ENCODE measurements at places on chromosomes 13 and 19.

- DNase-seq, result no peak
These were observed 1.1 kb upstream of the PROZ start for GRCh38 chr13:113157206-113157928.

DNA sequence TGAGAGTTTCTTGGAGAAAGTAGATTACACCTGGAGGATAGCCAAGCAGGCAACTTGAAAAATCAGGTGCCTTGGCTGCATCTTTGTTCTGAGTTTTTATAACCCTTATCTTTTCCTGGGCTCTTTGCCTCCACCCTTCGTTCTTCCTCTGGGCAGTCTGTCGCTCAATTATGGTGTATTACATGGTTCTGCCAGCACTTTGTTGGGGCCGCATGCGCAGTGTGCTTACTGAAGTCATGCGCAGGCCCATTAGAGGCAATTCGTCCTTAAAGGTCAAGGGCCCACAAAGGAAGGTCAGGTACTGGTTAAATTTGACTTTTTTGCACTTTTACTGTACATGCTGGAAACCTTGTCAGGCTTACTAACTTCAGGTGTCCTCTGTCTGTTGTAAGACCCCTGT lies 761.9 kb upstream of the SLITRK5 start:
- DNase-seq, result no peak

DNA sequence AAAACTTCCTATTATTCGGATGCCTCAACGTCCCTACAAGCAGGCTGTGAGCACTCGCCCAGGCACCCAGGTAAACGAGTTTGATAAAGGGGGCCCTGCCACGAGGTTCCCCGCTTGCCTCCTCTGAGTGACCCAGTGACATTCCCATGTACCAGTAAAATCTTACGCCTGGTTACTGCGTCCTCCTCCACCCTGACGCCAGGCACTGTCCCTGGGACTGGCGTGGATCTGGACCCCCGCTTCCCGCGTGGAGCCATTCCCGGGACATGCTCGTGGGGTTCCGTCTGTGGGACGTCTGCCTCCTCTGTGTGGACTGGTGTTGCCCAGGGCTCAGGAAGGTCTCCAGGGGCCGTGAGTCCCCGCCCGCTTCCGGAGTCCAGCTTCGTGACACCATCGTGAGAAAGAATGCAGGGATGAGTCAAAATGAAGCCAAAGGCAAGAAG lies 407 bp upstream of the ZNF550 start:
- no peak for DNase-seq

- DNase-seq, result no peak
These were observed at the start of gene B3GNT3 for GRCh38 chr19:17794731-17795494. TSS of gene B3GNT3 (plus strand) at chr19:17795138. CDS start at chr19:17807808, 12,670 bp downstream.

DNA sequence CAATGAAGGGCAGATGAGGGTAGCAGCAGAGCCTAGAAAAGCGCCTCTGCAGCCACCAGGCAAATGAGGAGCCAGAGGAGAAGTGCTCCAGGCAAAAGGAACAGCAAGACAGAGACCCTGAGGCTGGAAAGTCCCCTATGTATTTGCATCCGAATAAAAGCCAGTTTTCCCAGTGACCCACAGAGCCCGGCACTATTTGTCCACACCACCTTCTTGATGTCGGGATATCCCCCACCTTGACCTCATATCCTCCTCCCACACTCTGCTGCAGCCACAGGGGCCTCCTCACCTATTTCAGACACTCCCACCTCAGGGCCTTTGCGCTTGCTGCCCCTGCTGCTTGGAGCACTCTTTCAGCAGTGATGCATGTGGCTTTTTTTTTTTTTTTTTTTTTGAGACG lies 6.6 kb downstream of the ATG4D start:
- DNase-seq, result no peak

DNA sequence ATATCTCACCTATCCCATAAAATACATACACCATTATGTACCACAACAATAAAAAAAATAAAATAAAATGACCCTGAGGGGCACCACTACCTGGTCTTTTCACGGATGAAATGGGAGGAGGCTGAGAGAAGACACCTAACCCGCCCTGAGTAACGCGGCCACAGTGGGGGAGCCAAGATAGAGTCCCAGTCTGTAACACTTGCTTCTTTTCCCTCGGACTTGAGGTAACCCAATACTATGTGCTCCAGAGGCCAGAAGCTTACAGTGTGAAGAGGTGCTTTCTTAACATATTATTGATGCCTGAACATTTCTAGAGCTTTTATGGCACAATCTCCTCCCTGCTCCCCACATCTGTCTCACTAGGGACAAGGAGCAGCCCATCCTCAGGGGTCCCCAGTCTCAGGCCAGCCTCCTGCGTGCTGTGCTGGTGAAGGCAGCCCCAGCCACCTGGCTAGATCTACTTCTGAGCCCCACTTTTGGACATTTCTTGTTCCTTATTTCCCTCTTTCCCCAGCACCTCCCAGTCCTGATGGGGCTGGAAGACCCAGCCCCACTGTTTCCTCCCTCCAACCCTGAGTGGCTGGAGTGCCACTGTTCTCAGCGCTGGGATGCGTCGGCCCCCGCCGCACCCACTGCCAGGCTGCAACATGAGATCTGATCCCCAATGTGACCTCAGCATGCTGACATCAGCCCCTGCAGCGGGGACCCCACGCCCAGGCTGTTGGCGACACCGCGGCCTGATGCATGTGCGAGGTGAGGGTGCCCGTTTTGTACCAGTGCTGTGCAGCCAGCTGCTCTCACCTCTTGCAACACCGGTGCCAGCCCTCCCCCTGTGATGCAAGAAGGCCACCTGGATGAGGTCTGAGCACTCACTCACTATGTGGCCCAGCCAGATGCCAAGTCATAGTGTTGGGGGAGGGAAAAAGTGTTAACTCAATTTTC lies 143.3 kb downstream of the DCLK1 start:
- DNase-seq, result no peak

DNA sequence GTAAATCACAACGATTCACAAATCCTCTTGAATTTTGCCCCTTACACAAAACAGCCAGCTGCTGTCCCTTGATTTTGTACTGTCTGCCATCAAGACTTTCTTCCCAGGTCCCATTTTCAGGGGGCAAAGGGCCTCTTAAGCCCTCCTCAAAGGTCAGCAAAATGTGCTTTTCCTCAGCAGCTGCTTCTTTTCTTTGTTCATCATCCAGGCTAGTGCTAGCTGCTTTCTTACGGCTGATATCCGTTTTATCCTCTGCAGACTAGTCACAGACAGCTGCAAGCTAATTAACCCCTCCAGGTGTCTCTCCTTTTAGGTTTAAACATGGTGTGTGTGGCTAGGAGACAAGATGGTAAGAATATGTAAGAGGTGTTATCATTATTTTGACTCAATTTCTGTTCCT lies 90.9 kb downstream of the NALCN start:
- DNase-seq, result no peak

GRCh38 chr13:108948251-108948671 lies 318.9 kb downstream of the MYO16 start:
- no peak for DNase-seq

DNA sequence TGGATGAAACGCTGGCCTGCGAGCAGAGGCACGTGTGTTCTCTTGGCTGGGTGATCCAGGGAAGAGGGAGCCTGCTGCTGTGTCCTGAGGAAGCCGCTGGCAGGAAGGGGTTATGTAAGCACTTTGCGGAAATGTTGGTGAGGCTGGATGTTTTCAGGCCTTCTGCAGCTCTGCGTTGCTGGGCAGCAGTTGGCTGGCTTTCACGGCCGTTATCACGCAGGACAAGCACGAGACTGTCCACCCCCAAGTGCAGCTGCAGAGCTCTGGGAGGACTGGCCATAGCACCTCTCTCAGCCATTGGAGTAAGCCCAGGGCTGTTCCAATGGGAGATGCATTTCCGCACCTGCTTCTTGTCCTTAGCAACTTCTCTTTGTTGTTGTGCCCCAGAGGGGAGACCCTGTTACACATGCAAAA lies 146.9 kb upstream of the SOX21 start:
- no peak for DNase-seq

- DNase-seq, result no peak
These were observed 32.6 kb downstream of the STOML3 start for GRCh38 chr13:38957794-38958592.

DNA sequence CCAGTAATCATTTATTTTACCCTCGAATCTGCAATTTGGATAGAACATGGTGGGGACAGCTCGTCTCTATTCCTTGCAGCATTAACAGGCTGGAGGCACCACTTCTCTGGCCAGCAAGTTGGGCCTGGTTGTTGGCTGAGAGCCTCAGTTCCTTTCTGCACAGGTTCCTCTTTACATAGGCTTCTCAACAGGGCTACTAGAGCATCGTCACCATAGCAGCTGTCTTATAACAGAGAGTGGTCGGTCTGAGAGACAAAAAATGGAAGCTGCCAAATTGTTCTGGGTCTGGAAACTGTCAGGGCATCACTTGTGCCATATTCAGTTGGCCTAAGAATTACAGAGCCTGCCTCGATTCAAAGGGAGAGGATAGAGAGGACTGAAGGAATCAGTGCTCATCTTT lies 86.7 kb downstream of the DNAJC15 start:
- no peak for DNase-seq

- DNase-seq, result no peak
These were observed 9.5 kb upstream of the MBNL2 start for GRCh38 chr13:97212601-97213040.

- DNase-seq, result no peak
These were observed 216.8 kb upstream of the MAB21L1 start for GRCh38 chr13:35693134-35693784.

All from stimulated activated CD8-positive, alpha-beta memory T cell treated with anti-CD3 and anti-CD28 coated beads, Interleukin-4, amount 100 ng/mL, for 1 hour (primary cell).